Hematopoietic multipotent progenitor cell (in vitro differentiated cells): ENCODE measurements at places on chromosomes 6 and 20.
A peak's percentile ranks its signal among the peaks of the same experiment; 100 is the strongest.

GRCh38 chr6:46530896-46531295 lies 39.6 kb upstream of the RCAN2 start:
- DNase-seq, result no peak

GRCh38 chr6:152723398-152723797 lies 25.7 kb downstream of the MYCT1 start:
- DNase-seq, result no peak

GRCh38 chr6:7235712-7236305 lies 77.2 kb downstream of the SSR1 start:
- no peak for DNase-seq

GRCh38 chr20:41422953-41423352 lies 56.3 kb upstream of the EMILIN3 start:
- DNase-seq, result no peak

GRCh38 chr6:145749632-145750031 lies 14.3 kb upstream of the EPM2A start:
- peak; percentile 69 for DNase-seq
